HuH-7.5 (cell line): ENCODE measurements at places on chromosomes 6 and 20.

GRCh38 chr6:125742464-125743120 is 6.8 kb upstream of the HEY2 start:
- DNase-seq = no peak

- no peak for DNase-seq
Measured at GRCh38 chr20:46031014-46031569, 2.1 kb downstream of the SLC12A5 start.

DNA sequence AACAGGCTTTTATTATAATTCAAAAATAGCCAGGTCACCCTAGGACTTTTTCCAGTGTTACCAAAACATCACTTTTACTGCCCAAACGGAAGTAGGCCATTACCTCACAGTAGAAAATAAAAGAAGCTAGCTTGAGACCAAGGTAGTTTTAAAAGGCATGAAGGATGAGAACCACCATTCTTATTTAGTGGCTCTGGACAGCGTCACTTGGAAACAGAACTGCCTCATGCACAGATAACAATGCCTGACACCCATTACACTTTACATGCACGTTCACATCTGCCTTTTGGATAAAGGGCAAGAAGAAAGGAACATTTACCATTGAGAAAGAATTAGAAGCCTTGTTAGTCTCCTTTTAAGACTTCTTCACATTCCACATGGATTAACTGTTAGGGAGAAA is 1.9 kb upstream of the PAQR8 start:
- no peak for DNase-seq

DNA sequence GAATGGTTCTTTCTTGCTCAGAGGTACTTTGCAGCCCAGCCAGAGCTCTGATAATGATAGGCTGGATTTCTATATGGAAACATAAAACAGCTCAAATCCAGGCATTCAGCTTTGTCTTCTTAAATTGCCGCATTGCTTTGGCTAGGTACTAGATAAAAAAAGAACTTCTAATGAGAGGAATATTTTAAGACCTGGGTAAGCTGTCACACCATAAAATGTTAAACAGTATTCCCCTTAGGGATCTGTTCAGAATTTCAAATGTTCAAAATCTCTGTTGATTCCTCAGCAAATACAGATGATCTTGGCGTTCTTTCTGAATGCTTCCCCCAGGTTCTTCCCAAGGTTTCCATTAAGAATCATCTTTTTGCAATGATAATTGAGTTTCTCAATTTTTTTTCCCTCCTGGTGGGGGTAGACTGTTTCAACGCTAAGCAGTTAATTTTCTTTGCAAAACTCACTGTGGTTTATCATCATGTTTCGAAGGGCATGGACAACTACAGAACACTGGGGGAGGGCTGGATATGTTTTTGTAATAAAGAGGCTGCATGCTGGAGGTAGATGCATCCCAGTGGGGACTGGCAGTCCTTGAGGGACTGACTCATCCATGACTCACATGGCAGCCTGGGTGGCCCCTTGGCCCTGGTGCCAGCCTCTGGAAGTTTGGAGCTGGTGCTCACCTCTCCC is 31.0 kb downstream of the TIAM2 start:
- no peak for DNase-seq
